ENCODE measurements at places on chromosomes 3 and 15.

DNA sequence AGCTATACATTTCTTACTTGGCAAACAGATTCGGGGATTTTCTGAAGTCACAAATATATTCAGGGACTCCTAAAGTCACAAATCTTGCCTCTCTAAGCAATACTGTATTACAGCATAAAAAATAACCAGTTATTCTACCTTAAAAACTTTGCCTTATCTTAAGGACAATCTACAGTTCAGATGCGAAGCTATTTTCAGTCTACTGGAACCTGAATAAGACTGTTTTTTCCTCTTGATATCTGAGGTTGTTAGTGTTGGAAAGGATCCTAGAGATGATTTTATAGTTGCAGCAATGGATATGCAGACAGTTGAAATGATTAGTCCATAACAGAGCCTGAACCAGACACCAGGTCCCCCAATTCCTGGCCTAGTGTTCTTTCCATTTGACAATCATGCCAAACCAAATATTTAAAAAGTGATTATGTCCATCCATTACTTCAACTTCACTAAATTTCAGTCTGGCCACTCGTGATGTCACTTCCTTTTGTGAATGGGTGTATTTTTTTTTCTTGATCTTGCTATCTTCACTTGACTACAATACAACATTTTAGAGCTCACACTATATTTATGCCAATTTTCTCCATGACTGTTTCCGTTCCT is 1.8 kb downstream of the HDGFL3 start:
- DNase-seq = no peak

DNA sequence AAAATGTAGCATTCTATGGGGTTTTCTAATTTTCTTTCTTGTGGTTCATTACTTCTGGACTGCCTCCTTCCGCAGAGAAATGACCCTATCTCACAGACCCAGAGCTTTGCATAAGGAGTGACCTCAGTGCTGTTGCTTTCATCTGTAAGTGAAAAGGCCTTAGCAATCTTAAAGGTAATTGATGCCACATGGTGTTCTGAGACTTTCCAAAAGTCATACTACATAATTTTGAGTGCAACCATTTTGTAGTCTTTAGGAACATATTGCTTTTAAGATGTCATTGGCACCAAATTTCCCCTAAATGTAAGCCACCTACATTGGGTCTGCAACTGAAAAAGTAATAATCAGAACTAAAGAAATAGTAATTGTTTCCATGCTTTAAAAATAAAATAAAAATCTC is 9.2 kb upstream of the HHLA2 start:
- DNase-seq = no peak

DNA sequence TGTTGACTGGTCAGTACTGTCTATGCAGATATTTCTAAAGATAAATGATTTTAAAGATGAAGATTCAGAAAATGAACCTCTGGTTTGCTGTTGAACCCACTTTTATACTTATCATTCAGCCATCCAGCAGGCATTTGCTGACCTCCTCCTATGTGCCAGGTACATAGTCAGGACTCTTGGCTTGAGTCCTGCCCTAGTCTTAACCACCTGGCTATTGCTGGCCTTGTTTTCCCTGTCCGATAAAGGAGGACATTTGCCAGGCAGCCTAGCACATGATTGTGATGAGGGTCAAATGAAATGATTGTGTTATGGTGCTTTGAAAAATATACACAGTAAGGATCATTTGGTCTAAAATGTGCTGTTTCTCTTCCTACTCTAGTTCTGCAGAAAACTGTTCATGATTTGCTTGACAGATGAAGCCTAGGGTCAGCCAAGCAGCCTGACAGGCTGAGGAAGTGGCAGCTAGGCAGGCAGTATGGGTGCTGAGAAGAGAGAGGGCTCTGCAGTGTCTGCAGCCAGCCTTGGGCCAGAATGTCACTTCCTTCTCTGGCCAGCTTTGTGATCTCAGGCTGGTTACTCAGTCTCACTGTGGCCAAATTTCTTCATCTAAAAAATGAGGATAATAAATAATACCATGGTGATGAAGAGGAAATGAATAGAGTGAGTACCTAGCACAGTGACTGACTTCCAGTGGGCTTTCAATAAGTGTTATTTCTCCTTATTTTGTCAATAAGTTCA is 13.8 kb downstream of the EXOSC7 start:
- no peak for DNase-seq

DNA sequence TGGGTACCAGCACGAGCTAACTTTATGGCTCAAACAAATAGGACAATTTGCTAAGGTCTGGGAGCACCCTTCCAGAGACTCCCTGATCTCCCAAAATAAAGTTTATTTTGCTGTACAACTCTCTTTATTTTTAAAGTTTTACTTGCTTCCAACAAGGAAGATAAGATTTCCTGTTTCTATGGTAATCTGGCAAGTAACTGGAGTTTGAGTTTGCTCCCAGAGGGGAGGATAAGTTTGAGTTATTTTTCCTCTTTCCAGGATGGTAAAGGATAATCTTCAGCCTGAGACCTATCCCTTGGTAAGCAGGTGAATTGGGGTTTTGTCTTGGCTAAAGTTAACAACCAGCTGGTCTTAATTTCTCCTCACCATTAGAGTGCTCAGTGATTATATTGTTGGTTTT is 1019.4 kb upstream of the ALCAM start:
- no peak for DNase-seq

GRCh38 chr15:68415501-68416157 is 16.3 kb downstream of the ITGA11 start:
- no peak for DNase-seq

DNA sequence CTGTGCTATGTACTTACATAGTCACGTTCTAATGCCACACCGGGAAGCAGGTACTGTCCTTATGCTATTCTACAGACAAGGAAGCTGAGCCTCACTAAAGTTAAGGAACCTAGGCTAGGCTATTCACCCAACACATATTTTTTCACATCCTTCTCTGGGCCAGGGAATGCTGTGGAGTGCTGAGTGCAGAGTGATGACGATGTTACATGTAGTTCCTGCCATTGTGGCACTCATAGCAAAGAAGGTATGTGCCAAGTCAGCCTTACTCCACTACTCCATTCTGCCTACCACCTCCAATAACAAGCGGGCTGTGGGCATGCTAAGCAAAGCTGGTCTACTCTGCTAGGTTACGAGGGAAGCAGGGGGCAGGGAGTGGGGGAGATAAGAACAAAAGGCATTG is 69.8 kb upstream of the SLC25A26 start:
- DNase-seq = no peak

DNA sequence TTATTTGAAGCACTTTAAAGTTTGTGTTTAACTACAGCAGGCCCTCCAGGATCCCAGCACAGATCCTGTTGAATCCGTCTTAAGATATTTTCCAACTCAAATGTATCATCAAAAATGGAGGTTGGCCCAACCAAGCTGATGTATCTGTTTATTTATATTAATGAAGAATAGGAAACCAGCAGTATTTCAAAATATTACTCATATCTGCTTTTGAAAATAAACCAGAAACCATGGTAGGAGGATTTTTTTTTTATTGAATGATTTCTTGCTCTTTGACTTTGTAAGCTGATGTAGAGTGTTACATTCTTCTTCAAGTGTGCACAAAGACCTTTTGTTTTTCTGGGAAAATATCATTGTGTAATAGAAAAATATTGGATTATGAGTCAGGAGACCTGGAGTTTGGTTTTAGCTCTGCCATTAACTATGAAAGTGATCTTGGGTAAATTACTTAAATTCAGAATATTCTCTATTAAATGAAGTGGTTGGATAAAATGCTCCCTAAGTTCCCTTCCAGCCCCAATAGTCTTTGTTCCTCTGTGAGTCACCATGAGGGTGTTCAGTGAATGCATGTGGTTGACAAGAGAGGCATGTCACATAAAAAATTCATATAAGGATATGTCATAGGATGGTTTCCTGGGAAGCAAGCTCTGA is 221.3 kb upstream of the GAP43 start:
- DNase-seq = no peak

DNA sequence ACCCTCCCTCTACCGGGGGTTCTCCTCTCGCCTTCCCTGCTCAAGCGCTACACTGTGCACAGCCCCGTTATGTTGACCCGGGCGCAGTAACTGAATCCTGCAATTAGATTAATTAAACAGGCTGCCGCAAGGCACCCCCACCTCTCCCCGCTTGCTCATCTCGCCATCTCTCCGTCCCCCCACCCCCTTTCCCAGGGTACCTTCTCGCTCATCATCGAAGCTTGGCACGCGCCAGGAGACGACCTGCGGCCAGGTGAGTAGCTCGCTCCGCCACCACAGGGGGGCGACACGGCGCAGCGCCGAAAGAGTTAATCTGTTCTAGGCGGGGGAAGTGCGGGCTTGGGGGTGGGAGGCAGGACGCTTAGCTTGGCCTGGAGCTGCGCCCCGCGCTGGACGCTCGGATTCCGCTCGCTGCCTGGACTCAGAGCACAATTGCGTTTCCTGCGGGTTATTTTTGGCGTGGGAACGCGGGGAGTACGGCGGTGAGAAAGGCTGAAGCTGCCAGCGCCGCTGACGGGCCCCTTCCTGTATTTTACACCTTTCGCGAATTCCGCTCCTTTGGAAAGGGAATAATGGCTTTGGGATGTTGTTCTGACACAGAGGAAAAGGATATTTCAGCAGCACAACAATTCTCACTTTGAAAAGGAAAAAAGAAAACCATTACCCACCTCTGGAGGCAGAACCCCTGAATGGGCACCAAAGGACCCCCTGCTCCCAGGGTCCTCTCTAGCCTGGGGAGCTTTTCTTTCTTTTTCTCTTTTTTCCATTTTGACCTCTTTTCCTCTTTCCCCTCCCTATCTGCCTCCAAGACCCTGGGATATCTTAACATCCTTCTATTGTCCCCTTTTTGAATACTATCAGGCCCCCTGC is 1.5 kb downstream of the DLL4 start:
- DNase-seq = peak; percentile 60

DNA sequence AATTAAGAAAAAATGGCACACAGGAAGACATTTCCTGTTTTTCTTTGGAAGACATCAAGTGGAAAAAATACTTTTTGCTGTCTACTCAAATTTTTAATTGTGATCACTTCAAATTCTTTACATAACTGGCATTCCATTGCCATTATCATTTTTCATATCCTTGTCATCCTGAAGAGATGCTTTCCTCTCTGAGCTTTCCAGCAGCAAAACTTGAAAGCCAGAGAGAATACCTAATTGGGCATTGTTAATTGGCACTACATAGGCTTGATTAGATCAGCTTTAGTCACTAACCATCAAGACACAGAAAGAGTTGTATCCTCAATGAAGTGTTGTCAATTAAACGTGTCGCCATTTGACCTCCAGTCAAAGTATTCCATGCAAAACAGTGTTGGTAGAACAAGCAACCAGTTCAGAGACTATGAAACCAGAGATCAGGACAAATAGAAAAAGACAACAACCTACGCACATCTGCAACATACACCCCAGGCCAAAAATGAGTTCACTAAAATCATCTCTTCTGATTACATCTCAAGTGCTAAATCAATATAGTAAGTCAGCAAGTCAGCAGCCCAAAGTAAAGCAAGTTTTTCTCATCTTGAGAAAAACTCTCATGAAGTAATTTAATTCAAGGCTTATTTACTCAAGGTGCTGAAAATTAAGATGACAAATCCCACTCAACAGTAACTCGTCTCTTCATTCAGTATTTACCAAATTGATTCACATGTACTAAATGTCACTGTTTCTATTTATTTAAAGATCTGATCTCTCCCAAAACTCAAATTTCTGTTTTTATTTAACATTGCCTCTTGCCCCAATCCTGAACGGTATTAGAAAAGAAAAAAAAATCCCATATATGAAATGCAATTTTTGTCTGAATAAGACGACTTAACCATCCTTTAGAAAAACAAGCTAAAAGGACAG is 123.0 kb downstream of the SUCLG2 start:
- DNase-seq = no peak

DNA sequence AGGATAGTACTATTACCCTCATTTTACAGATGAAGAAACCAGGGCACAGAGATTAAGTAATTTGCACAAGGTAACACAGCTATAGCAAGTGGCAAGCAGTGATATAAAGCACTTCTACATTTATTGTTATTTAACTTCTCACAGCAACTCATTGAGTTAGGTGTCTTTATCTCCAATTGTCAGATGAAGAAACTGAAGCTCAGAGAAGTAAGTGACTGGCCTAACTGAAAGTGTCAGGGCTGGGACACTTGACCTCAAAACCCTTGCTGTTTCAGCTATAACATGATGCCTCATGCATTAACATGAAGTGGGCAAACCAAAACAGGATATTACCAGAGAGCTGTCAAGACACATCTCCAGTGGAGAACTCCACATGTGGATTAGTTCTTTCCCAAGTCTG is 65.8 kb upstream of the LEKR1 start:
- DNase-seq = no peak

DNA sequence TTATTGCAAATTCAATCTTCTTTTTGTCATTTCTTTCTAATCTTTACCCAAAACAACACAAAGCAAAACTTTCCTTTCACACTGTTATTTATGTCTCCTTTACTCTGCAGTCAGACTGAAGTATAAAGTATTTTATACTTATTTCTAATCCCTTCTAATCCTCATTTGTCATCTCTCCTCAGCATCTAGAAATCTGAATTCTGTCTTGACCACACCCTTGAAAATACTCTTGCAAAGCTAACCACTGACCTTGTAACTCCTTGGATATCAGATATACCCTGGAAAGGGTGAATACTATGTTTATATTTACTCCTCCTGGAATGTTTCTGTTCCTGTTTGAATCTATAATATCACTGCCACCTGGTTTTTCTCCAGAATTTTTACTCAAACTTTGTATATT is 481.1 kb downstream of the ZNF385D start:
- DNase-seq = no peak

DNA sequence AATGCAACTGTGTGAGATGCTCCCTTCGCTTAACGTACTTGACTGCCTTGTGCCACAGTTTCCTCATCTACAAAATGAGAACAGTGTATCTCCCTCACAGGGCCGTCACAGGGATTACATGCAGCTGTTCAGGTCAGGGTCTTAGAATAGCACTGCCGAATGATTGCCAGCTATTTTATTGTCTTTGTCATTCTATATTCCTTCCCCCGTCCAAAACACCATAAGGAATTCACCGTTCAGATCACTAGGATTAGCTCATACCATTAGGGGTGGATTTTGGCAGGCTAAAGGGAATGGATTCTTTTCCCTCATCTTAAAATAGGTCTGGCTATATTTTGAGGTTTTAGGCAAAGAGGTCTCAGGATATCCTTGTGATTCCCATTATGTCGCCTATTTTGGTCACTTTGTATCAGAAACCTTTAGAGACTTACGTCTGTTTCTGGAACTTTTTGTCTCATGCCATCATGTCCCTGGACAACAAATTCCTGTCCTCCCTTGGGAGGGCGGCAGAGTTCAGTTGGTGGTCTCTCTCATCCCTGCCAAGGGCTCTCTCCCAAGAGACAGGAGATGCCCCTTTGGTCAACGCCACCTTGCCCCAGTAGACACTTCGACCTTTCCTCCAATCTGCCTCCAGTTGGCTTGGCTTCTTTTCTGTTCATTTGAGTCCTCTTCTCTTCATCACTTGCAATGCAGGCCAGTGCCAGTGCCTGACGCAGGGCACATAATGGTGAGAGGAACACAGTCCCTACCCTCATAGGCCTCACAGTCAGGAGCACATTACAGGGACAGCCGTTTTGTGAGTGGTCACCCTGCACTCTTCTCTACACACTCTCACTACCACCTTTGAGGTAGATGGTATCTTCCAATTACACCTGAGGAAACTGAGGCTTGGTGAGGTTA is 171.6 kb upstream of the BHLHE40 start:
- no peak for DNase-seq

All from stimulated activated CD4-positive, alpha-beta T cell treated with anti-CD3 and anti-CD28 coated beads, Interleukin-4, amount 100 ng/mL, for 1 hour (primary cell).